ENCODE measurements at places on chromosomes 3 and 15. TPM values are rescaled to one million over a fixed set of nuclear protein-coding genes. Genes with fewer than 3 reads are reported as not detected.

Gene HESX1
- total RNA-seq = 1.2 TPM

Gene CHRFAM7A
- total RNA-seq = 0.17 TPM

Gene MASP1
- total RNA-seq = 178 TPM

Gene FBXO40
- not detected for total RNA-seq

Gene CCR9
- not detected for total RNA-seq

Gene CLDN18
- under 0.01 TPM for total RNA-seq

Gene CHRNA3
- not detected for total RNA-seq

Gene HYAL3
- total RNA-seq = 14.9 TPM

Gene SLC51B
- 1.5 TPM for total RNA-seq

All from smooth muscle cell of trachea (primary cell).